ENCODE measurements at places on chromosomes 2 and 18.

DNA sequence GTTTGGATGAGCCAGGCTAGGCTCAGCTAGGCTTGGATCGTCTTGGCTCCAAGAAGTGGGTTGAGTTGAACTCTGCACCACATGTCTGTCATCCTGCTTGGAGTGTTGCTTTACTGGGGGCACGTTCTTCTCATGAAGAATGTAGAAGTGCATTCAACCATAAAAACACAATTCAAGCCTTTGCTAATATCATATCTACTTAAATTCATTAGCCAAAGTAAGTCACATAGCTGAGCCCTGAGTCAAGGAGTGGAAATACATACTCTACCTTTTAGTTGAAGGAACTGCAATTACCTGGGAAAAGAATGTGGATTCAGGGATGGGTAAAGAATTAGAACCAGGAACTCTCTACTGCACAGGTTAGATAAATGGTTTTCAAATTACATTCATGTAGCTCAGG lies 360.4 kb upstream of the KCNH7 start:
- no peaks in the 10 kb centered on the region for H3K36me3 ChIP-seq
- no peaks in the 10 kb centered on the region for H3K27me3 ChIP-seq
- no peak overlapping the region for H3K27ac ChIP-seq
- H3K4me1 ChIP-seq = no peaks in the 10 kb centered on the region
- no peak for DNase-seq

DNA sequence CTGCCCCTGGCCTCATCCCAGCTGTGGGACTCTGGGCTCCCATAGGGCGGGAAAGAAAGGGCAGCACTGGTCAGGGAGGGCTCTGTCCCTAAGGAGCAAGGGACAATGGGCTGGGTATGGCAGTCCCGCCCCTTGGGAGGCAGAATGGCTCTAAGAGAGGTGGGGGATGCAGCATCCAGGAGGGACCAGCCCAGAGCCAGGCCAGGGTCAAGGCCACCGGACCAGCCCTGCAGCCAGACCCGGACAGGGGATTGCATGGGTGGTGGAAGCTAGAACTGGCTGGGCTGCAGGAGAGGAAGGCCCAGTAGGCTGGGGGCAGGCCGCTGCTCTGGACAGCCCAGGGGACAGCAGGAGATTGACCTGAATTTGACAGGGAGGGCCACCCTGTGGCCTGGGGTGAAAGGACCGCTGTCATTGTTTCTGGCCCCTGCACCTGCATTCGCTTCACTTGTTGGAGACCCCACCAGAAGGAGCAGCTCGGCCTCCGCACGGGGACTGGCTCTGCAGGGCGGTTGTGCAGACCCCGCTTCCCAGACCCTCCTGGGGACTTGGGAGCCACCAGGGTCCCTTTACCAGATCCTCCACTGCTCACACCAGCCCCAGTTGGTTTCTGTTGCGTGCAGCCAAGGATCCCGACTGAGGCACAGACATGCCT lies 14.6 kb downstream of the RAMP1 start:
- no peaks in the 10 kb centered on the region for H3K36me3 ChIP-seq
- DNase-seq = no peak
- H3K4me1 ChIP-seq = peaks cover 56% of the 10 kb centered on the region
- peak overlapping the region; percentile 25 for H3K4me3 ChIP-seq

- H3K27ac ChIP-seq = peak overlapping the region; percentile 78
- no peak overlapping the region for H3K4me3 ChIP-seq
- peak; percentile 87 for DNase-seq
- H3K27me3 ChIP-seq = no peaks in the 10 kb centered on the region
Observed at GRCh38 chr2:151043484-151043883, 218.2 kb downstream of the RBM43 start.

GRCh38 chr2:74894272-74894981 lies 60.5 kb downstream of the HK2 start:
- H3K27me3 ChIP-seq = no peaks in the 10 kb centered on the region
- H3K4me3 ChIP-seq = no peak overlapping the region
- H3K36me3 ChIP-seq = peaks cover 17% of the 10 kb centered on the region
- DNase-seq = no peak
- H3K4me1 ChIP-seq = peaks cover 24% of the 10 kb centered on the region
- H3K27ac ChIP-seq = no peak overlapping the region

GRCh38 chr2:204730603-204731002 lies 185.3 kb downstream of the PARD3B start:
- no peaks in the 10 kb centered on the region for H3K36me3 ChIP-seq
- no peak overlapping the region for H3K4me3 ChIP-seq
- H3K4me1 ChIP-seq = no peaks in the 10 kb centered on the region
- no peak overlapping the region for H3K27ac ChIP-seq
- DNase-seq = no peak

DNA sequence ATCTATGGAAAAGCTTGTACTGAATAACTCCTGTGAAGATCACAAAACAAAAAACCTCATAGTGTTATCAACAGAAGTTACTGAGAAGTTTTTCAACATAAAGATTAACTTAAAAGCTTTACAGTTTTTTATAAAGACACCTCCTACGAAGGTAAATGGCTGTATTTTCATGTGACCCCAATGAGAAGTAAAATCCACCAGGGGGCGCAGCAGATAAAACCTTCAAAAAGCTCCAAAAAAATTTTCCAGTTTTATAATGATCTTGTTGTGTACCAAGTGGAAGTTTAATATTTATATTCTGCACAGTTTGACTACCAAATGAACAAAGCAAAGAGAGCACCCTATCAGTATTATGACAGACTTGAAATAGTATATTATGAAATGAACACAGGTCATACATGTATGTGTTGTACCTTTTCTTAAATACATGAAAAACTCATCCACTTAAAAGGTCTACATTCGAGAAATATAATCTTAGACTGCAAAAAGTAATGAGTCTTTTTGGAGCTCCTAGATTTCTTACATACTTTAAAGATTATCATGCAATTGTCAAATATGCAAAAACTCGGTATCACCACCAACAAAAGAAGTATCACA lies 38.5 kb downstream of the PNO1 start:
- no peaks in the 10 kb centered on the region for H3K27me3 ChIP-seq
- no peak for DNase-seq
- H3K4me1 ChIP-seq = peaks cover 27% of the 10 kb centered on the region
- no peak overlapping the region for H3K4me3 ChIP-seq

All from PC-9 (cell line).